Stimulated activated CD8-positive, alpha-beta memory T cell treated with anti-CD3 and anti-CD28 coated beads, Interleukin-15, amount 100 ng/mL, for 4 hours (primary cell): ENCODE measurements at places on chromosomes 7 and 10.

GRCh38 chr10:86355571-86356038, 11.0 kb downstream of the GRID1 start:
- no peak for DNase-seq

DNA sequence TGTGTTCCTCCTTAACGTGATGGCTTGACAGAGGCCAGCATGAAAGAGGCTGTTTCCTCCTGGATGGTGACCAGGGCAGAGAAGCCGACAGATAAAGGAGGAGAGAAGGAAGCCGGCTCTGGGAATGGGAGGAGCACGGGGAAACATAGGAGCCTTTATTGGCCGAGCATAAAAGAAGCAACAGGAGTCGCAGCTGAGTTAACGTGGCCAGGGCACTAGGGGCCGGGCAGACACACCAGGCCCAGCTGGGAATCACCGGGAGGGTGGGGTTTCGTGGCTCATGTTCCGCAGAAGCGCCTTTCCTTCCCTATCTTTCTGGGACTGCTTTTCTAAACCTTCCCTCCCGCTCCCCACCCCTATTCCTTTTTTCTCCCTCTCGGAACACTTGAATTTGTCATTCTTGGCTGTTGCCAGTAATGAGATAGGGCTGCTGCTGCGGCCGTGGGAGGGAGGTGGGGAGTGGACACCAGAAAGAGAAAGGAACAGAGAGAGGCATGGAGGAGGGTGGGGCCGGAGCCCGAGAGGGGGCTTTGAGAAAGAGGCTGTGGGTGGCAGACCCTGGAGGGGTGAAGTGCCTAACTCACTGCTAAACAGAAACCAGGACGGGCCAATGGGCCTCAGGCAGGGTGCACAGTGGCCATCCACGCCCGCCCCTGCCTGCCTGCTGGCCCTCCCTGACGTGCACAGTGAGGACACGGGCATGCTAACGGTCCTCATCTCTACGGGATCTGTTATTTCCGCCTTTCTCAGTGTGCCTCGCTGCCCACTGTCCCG, 65.2 kb downstream of the COL13A1 start:
- no peak for DNase-seq

- DNase-seq: no peak
Observed at GRCh38 chr7:4056552-4057288, 625.4 kb upstream of the FOXK1 start.

DNA sequence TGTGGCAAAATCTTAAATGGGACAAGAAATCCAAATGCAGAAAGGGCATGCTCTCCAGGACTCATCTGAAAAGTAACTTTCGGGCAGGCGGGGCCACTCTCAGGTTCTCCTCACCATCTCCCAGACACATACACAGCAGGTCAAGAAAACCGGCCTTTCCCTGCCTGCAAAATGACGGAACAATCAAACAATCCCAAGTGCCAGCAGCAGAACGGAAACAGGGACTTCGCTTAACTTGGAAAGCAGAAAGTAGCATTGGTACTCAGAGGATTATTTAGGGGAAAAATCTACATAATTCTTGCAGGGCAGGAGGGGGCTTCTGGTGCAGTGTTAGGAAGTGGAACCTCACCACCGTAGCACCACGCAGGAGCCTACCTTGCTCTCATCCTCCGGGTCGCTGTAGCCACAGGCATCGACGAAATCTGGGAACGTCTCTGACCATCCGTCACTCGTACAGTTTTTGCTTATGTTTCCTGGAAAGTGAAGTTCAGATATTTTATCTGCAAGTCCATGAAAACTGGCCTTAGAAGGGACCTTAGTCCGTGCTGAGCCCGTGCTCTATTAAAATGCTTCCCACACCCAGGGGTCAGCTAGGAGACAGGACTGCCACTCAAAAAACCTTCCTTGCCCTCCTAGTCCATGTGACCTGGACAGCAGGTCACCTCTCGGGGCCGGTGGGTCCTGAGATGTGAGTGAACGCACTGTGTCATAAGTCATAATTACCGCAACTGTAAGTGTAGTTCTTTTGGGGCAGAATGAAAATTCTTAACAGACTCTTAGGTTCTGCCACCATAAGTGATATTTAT, 41.1 kb downstream of the VIPR2 start:
- DNase-seq: no peak

- DNase-seq: no peak
Observed at GRCh38 chr7:128886391-128887168, 23.9 kb downstream of the ATP6V1F start.

DNA sequence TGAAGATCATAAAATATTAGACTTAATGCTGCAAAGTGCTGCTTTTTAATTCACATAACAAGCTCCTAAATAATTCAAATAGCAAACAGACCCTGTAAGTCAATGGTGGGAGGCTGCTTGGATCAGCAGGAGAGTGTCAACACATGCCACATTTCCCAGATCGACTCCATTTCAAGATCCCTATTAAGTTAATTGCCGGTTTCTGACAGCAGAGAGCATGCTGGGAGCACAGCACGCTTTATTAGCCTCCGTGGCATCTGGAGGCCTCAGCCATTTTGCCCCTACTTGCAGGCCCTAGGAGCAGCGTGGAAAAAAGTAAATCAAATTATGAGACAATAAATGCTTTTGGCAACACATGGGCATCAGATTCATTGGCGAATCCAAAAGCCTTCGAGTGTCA, 201.0 kb downstream of the EMX2 start:
- DNase-seq: no peak
